ENCODE measurements at places on chromosomes 13 and 19.

GRCh38 chr19:7722231-7722651 is 9.7 kb downstream of the CLEC4G start:
- DNase-seq, result no peak

DNA sequence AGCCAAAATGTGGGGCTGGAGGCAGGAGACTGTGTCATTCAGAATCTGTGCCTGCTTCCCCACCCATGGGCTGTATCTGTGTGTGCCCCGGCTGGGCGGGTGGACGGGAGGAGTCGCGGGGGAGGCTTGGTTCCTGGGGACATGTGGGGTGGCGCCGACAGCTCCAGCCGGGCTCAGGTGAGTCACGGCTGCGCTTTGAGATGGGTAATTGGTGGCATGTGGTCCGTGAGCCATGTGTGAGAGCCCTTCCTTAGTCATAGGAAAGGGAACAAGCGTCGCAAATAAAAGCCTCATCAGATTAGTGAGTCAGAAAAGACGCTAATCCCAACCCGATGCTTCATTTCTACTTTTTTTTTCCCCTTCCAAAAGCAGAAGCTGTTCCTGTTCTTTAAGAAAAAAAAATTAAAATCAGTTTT is 118.6 kb upstream of the ZNF536 start:
- no peak for DNase-seq

- DNase-seq, result no peak
Measured at GRCh38 chr19:5115351-5115750, 146.4 kb downstream of the KDM4B start.

GRCh38 chr13:50682966-50683365 is 160.5 kb downstream of the DLEU7 start:
- DNase-seq, result no peak

DNA sequence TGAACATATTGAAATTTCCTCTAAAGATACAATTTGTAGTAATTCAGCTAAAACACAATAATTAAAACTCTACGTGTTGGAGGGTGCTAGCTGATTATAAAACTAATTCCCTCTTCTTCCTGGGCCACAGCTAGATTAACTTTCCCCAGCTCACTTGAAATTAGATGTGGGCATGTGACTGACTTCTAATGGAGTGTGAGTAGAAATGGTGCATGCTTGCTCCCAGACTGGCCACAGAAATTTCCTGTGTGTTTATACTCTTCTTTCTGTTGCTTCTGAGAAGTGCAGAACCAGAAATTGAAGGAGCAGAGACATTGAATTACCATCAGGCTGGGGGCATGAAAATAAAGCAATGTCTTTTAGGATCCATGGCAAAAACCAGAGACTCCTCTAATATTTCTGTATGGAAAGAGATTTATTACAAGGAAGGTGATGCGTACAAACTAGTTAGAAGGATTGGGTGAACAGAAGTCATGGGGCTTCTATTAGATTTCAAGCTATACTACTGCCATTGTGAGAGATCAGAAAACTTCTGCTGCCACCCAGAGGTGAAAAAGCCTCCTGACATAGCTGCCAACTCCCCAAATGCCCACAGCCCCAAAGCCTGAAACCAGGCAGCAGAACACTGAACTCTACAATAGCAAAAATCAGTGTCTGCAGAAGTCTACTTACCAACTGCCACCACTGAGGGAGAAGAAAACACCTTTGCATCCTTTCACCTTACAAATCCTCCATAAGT is 379.2 kb upstream of the MIR17HG start:
- no peak for DNase-seq

DNA sequence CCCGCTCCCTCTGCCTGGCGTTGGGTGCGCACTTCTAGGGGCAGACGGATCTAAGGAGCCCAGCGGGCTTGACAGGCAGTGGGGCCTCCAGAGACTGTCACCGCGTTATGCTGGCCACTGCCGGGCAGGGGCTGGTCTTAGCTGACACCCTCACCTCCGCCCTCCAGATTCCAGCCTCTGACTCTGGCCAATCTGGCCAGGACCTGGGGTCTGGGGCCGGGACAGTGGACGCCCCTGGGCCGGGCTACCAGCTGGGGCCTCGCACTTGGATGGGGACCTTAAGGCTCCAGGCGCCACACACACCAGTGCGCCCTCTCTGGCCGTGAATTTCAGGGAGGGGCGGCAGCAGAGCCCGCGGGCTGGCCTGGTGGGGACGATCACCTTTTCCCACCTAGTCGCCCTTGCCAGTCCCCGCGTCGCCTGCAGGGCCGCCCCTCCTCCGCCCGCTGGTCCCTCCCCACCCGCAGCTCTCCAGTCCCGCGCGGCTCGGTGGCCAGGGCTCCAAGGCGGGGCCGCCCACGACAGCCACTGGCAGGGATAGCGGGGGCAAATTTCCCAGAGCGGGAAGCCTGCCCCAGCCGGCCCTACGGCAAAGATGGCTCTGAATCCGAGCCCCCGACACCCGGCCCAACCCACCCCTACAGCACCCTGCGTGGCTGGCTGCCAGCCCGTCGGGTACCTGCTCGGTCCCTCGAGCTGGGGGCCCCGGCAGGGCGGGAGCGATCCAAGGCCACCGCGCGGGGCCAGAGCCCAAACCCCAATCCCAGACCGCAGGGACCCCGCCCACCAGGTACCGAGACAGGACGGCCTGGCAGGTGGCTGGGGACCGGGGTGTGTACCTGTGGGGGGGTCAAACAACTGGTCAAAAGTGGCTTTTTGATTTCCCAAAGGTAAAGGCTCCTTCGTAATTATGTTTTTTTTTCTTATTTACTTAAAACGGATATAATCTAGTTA is 6.1 kb upstream of the ZNF98 start:
- no peak for DNase-seq

DNA sequence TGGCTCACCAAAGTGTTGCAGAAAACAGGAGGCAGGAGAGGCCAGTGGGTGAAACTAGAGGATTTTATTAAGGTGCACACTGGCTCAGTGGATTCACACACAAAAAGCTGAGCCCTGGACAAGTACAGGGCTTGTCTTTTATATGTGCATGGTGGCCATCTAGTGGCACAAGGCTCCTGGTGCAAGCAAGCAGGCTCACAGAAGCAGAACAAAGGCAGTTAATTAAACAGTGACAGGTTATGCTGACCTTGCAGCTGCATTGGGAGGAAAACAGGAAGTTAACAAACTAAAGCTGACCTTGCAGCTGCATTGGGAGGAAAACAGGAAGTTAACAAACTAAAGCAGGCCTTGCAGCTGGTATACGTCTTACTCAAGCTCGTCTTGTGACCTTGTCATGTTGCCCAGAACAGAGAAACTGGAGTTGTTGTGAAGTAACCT is 65.3 kb upstream of the ZNF681 start:
- peak; percentile 23 for DNase-seq

- DNase-seq, result no peak
Measured at GRCh38 chr19:51168564-51169282, 26.6 kb downstream of the SIGLEC7 start.

DNA sequence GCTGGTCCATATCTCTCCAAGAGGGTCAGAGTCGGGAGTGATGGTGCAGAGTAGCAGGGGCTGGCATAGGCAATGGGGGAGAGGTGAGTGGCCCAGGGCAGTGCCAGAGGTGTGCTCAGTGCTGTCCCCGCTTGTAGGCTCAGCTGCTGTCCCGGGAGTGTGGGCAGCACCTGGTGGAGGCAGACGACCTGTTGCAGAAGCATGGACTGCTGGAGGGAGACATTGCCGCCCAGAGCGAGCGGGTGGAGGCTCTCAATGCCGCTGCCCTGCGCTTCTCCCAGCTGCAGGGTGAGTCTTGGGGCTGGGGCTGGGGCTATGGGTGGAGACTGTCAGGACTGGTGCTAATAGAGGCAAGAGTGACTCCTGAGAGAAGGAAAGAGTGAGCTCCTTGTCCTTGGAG is 39.3 kb downstream of the SPTBN4 start:
- no peak for DNase-seq

DNA sequence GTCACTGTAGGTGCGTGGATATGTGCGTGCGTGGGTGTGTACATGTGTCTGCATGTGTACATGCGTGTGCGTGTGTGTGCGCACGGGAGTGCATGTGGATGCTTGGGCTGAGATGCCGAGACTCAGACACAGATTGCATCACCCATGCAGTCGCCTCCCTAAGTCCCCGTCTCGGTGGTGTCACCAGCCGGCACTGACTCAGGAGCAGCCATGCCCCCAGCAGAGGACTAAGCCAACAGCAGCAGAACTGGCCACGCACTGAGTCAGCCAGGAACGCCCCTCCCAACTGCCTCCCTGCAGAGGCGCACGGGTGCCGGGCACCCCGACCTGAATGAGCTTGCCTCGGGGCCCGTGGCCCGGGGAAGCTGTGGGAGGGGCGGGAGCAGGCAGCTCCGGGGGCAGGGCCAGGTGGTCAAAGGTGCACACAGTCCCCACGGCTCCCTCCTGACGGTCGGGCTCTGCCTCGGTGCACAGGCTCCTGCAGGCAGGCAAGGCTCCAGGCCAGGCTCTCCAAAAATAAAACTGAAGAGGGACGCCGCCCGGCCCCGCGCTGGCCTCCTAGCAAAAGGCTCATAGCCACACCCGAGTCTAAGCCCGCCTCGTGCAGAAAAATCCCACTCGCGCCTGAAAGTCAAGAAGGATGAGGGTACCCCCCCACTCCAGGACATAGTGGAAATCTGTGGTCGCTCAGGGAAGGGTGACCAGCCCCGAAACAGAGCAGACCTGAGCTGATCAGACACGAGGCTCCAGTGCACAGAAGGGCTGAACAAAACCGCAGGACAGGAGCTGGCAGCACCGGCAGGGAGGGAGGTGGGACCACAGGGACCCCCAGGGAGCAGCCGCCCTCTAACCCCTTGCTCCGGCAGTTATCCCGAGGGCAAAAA is 49.2 kb downstream of the GADD45B start:
- DNase-seq, result no peak

DNA sequence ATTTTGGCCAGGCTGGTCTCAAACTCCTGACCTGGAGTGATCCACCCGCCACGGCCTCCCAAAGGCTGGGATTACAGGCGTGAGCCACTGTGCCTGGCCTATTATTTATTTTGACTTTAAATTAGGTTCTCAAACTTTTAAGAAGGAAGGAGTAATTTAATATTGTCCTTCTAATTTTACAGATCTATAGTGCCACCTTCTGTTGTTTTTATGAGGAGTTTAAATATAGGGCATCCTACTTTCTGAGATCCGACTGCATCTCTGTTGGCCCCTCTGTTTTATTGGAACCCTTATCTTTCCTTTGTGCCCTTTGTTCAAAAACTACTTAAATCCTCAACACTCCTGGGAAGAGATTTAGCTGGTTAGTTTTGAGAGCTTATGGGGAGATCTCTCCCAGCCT is 25.4 kb upstream of the ZMYM5 start:
- DNase-seq, result no peak

DNA sequence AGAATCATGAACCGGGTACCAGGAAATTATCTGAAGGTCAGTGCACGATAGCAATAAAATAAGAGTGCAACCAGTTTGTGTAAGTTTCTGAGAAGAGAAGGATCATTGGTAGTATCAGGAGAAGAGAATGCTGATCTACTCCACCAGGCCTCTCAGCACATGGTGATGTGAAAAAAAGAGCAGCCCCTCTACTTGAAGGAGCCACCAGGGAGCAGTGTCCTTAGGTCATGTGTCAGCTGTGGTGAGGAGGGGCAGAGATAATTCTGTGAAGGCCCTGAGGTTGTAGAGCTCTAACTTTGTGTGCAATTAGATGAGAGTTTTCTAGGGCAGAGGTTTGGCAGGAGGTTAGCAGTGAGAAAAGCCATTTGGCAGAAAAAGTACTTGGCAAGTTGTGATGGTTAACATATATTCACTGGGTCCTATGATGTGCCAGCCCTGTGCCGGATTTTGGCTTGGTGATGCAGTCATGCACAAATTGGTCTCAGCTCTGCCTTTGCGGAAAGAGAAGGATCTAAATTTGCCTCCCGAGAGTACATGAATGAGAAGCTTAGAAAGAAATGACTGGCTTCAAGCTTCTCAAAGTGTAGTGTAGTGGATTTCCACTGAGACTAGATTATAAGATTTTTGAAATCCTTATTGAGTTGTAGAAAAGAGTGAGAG is 19.2 kb upstream of the ZC3H13 start:
- DNase-seq, result no peak

GRCh38 chr13:100290165-100290801 is 201.4 kb downstream of the PCCA start:
- no peak for DNase-seq

DNA sequence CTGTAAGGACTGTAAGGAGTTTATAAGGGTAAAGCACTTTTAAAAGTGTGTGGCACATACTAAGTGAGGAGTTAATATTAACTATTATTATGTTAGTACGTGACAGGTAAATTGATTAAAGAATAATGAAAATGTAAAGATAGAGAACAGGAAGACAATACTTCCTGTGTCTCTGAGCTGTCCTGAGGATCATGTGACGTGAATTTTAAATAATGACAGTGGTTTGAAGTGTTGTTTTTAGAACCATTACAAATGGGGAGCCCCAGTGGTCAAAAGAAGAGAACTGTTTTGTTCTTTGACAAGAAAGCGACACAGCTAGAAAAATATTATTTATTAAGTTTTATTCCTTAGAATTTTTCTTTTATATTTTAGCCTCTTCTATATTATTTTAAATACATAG is 241.2 kb upstream of the STARD13 start:
- no peak for DNase-seq

DNA sequence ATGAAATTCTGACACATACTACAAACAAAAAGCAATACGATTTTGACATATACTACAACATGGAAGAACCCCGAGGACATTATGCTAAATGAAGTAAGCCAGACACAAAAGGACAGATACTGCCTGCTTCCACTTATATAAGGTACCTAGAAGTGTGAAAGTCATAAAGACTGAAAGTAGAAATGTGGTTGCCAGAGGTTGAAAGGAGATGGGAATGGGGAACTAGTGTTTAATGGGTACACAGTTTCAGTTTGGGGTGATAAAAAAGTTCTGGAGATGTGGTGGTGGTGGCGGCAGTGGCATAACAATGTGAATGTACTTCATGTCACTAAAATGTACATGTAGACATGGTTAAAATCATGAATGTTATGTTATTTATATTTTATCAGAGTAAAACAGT is 12.1 kb upstream of the NDFIP2 start:
- no peak for DNase-seq

GRCh38 chr13:44489751-44490150 is 86.4 kb downstream of the TSC22D1 start:
- DNase-seq, result no peak

- no peak for DNase-seq
Measured at GRCh38 chr13:94431574-94431973, 47.9 kb downstream of the DCT start.

GRCh38 chr19:40921005-40921897 is 39.2 kb upstream of the CYP2A7 start:
- DNase-seq, result no peak

GRCh38 chr13:50942630-50943311 is 33.2 kb downstream of the RNASEH2B start:
- no peak for DNase-seq

DNA sequence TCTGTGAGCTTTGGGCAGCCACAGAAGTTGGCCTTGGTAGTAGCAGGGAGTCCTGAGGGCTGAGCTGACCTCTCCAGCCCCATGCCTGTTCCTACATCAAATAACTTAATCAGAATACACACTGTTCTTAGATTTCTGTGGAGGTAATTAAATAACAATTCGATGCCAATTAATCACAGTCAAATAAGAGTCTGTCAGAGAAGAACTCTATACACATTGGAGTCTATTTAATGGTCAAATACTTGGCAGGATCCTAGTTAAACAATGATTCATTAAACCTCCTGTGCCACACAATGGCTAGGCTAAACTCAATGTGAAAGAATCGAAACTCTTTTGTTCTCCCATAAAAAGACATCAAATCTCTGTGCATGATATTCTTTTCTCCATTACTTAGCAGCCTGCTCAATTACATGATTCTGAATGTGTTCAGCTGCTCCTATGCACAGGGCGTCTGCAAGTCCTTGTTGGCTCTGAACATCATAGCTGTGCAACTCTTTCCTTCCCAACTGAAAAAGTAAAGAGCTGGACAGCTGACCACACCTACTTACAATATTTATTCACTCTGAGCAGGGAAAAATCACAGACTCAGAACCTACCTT is 173.1 kb downstream of the ABCC4 start:
- DNase-seq, result no peak

Data from CD4-positive, alpha-beta T cell treated with Interferon gamma for 1 hour (primary cell).